ENCODE measurements at places on chromosomes 11 and 22.

- no peak for DNase-seq
Observed at GRCh38 chr11:47928426-47928825, 51.9 kb upstream of the PTPRJ start.

DNA sequence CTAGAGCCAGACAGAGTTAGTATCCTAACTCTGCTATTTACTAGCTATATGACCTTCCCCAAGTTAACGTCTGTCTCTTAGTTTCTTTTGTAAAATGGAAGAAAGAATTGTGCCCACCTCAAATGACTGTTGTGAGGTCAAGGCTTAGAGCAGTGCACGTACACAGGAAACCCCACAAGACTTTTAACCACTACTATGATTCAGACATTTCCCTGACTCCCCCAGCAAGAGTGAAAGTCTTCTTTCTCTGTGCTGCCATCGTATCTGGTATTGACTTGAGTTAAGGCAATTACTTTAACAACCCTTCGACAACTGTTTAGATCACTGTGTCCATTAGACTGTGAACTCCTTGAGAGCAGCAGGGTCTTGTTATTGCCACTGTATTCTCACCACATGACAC is 2.6 kb upstream of the OR52W1 start:
- DNase-seq, result no peak

- no peak for DNase-seq
Observed at GRCh38 chr11:14424096-14424495, 65.1 kb upstream of the RRAS2 start.

GRCh38 chr11:34654483-34655334 is 33.8 kb downstream of the EHF start:
- DNase-seq, result peak; percentile 96

DNA sequence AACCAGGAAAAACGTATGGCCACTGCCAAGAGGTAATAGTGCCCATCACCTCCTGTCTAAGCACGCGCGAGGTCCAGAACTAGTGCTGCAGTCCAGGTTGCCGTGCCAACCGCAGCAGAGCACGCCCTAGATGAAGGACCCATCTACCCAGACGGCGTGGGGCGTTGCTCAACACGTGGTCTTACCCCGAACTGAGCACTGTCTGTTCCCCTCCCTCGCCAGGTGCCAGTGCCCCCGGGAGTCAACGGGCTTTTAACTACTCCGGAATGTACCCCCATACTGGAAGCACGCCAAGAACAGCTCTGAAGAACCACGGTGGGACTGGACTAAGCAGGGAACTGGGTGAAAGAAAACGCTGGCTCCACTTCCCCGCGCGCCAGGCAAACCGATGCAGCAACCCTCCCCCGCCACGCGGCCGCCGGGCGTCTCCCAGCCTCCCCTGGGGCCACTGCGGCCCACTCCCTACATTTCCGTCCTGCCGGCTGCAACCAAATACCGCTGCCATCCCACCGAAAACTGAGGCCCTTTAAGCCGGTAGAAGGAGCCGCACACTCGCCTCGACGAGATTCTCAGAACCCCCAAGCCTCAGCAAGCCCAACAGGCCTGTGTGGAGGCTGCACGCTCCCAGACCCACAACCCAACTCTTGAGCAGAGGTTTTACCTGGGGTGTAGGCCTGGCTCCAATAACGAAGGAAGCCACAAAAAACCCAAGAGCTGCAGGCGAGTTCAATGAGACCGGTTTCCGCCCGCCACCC is at the start of gene HSPA8:
HSPA8 (minus strand) TSS at position 734 of the 755 bp plus-strand sequence. CDS start 812 bp downstream, outside the sequence.
- peak; percentile 64 for DNase-seq

- peak; percentile 2 for DNase-seq
Observed at GRCh38 chr11:49208006-49208721, at the start of gene FOLH1. Gene FOLH1, minus strand, starts transcription at chr11:49208602. Its CDS starts 193 bp downstream, at chr11:49208409.

GRCh38 chr11:444396-445144 is 2.8 kb upstream of the ANO9 start:
- DNase-seq, result peak; percentile 81

DNA sequence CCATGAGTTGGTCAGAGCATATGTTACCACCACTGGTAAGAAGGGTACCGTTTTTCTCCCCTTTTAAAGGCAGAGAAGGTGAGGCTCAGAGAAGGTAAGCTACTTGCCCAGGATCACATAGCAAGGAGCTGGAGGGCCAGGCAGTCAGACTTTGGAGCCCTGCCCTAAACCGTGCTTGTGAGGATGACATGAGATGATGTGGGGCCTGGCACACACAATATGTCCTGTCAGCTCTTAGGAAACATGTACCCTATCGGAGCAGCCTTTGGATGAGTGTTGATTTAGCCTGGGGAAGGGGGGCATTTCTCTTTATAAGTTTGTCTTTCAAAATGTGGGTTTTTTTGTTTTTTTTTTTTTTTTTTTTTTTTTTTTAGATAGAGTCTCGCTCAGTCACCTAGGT is 100.5 kb upstream of the CRYBB3 start:
- DNase-seq, result no peak

DNA sequence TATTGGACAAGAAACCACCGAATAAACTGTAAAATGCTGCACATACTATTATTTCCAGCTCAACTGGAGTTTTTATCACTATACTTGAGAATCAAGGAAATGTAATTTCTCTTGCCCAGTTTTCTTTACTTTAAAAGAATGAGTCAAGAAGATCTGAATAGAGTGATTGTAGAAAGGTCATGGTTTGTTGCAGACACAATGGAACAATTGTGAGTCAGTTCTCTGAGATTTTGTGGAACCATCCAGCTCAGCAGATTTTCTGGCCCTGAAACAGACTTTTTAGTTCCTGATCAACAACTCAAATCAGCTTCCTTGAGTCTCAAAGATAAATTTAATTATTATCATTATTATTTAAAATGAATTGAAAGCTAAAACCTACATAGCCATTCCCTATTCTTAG is 1.3 kb downstream of the TCN1 start:
- no peak for DNase-seq

GRCh38 chr11:33013755-33014154 is 1.9 kb upstream of the DEPDC7 start:
- no peak for DNase-seq

DNA sequence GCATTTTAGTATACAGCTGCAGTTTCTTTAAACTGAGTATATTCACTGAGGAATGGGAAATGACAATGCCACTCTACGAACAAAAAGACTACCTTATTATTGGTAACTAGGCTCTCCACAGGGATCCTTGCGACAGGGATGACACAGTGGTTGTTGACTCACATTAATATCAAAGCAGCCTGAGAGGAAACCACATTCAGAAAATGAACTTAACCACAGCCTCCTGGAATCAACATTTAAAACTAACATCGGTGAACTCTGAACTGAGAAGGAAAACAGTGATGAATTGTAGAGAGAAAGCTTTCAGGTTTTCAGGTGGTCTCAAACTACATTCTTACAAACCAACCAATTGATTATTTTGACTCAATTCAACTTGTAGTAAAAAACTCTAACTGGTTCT is 90.3 kb upstream of the MTMR2 start:
- no peak for DNase-seq

GRCh38 chr11:119091966-119092879 is 7.5 kb downstream of the HMBS start:
- peak; percentile 8 for DNase-seq

DNA sequence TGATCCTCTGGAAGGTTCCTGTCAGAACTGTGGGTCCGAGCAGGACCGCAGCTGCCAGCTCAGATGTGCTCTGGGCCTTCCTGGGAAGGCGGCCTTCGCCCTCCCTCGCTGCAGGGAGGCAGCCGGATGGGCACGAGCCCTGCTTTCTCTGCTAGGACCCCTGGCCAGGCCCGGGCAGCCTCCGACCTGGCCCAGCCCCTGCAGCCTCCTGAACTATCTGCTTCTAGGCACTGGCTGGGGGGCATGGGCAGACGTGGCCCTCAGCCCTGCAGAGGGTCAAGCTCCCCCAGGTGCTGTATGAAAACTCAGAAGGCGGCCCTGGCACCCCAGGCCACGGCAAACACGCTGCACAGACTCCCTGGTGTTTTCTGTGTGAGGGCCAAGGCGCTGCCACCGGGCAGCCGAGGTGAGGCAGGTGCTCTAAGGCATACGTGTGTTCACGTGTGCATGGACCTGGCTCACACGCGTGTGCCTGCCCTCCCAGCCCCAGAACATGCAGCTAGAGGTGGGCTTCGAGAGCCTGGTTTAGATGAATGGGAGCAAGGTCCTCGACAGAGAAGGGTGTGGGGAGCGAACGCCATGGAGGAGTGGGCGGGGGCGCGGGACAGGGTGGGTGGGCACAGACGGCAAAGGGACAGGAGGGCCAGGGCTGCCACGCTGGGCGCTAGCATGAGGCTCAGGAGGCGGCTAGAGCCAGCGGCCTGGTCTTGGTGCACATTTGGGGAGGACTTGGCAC is 4.3 kb downstream of the LRFN4 start:
- DNase-seq, result no peak

- DNase-seq, result no peak
Observed at GRCh38 chr22:45196926-45197605, 33.3 kb downstream of the NUP50 start.

GRCh38 chr11:134761386-134761785 is 349.3 kb upstream of the B3GAT1 start:
- no peak for DNase-seq

DNA sequence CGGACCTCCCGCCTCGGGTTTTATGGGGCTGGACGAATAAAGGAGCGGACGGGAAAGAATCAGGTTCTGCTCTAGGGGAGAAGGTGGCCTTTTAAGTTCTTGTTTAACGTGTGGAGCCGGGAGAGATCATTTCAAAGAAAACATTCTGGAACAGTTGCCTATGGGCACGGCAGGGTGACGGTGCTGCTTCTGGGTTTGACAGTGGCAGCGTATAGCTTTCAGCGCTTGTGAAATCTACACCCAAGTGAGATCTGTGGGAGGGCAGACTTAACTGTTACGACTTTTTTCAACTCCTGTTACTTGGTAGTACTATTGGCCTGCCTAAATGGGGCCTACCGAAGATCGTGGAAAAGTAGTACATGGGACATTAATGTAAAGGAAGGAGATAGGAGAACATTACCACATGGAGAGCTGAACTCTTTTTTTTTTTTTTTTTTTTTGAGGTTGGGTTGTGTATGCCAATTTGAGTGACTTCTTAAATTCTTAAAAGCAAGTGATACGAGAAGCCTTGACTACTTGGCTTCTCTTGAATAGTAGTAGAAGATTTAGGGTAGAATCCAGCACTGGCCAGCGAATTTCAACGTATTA is 743 bp downstream of the USP47 start:
- DNase-seq, result no peak

DNA sequence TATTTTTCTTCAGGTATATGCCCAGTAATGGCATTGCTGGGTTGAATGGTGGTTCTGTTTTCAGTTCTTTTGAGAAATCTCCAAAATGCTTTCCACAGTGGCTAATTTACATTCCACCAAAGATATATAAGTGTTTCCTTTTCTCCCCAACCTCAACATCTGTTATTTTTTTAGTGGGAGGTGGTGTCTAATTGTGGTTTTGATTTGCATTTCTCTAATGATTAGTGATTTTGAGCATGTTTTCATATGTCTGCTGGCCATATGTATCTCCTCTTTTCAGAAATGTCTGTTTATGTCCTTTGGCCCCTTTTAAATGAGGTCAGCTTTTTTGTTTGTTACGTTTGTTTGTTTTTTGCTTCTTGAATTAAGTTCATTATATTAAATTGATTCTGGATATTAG is 760.2 kb downstream of the KCNA4 start:
- no peak for DNase-seq

DNA sequence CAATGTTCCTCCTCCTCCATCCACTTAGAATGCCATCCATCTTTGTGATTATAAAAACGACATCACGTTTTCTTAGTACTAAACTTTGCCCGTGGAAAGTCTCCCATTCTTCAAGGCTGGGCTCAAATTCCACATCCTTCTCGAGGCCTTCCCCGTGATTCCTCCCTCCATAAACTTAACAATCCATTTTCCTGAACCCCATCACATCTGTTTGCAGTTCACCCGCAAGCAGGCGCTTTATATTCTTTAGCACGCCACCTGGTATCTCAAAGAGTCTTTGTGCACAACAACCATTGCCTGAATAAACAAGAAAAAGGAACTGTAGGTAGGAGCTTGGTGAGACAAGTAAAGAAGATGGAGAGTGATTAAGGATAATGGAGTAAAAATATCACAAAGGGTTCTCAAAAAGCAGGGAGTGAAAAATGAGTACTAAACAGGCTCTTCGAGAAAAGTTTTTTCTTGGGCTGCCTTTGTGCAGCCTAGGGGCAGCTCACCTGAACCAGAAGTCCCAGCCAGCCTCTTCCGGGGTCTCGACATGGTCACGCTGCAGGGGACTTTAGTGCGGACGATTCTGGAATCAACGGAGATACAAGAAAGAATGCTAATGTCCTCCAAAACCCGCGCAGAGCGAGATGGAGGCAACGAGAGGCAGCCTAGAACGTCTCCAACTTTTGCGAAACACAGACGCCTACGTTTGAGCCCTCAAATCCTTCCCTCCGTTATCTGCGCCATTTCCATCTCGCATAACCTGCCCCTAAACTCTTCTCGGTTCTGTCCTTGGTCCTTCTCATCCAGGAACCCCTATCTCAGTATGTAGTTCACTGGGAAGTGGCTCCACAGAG is 585 bp downstream of the THYN1 start:
- no peak for DNase-seq

DNA sequence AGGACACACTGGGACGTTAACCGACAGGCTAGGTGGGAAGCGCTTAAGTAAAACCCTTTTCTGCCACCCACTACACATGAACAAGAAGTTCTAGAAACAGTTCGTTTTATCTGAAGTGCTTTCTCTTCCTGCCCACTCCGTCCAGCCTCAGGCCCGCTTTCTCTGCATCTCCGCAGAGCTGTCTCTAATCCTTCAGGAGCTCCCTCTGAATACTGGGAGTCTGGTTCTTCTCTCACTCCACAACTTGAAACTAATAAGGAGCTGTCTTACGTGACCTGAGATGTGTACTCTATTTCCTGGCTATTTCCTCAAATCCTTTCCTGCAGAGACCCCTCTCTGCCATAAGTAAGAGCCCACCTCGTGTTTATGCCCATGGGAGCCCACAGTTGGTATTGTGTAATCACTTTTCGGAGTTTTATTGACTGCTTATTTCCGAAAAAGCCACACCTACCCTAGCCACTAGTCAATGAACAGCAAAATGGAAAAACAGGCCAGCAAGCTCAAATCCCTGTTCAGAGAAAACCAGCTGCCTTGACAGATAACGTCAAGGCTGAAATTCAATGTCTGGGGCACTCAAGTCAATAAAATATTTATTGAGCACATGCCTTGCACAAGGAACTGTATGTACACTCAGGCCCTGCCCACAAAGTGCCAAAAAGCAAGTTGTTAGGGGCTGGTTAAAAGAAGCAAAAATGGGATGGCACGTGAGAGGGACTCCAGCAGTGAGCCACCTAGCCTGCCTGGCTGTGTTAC is 4.9 kb downstream of the PC start:
- DNase-seq, result no peak

DNA sequence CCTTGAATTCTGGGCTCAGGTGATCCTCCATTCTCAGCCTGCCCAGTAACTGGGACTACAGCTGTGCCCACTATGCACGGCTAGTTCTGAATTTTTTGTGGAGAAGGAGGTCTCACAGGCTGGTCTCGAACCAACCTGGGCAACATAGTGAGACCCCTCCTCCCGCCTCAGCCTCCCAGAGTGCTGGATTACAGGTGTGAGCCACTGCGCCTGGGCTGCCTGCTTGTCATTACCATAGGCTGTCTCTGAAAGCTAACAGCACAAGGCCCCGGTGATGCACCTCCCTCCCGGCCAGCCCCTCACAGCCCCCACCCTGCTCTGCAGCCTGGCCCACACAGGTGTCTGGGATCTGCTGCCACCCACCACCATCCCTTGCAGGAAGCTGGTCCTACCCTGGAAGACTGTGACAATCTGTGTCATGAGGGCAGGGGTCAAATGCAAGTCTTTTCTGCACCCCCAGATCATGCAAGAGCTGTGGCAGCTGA is 82.4 kb downstream of the DGCR2 start:
- no peak for DNase-seq
